AG04449 (cell line): ENCODE measurements at places on chromosomes 5 and 9.

DNA sequence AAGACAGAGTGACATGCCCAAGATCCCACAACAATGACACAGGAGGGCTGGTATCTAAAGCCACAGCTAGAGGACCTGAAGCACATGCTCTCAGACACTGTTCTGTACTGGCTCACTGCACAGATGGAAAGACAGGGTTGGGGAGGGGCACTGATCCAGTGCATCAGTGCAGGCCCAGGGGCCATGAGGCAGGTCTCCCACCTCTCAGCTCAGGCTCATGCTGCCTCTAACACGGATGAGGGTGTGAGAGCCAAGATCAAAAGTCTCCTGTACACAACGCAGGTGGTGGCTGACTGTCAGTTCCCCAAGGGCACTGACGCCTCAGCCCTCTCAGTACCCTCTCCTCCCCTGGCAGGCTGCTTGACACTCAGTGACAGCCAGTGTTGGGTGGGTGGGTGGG, 10.9 kb downstream of the RAPGEF1 start:
- no peak for DNase-seq

DNA sequence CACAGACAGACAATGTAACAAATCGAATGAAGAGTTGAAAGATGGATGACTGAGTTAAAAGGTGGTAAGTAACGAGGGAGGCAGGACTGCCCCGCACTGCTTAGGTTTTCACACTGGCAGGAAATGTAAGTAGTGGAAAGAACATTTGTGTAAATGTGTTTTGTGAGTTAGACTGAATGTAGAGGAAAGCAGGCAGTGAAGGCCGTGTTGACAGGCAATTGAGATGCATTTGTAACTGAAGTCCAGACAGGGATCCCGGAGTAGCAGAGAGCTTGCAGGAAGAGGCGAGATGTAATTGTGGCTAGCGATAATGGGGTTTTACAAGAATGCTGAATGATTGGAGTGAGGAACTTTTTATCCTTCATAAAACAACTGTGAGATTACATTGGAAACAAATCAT, 20.0 kb upstream of the SH3PXD2B start:
- DNase-seq, result no peak

- no peak for DNase-seq
Measured at GRCh38 chr5:6246820-6247437, 131.4 kb downstream of the MED10 start.

DNA sequence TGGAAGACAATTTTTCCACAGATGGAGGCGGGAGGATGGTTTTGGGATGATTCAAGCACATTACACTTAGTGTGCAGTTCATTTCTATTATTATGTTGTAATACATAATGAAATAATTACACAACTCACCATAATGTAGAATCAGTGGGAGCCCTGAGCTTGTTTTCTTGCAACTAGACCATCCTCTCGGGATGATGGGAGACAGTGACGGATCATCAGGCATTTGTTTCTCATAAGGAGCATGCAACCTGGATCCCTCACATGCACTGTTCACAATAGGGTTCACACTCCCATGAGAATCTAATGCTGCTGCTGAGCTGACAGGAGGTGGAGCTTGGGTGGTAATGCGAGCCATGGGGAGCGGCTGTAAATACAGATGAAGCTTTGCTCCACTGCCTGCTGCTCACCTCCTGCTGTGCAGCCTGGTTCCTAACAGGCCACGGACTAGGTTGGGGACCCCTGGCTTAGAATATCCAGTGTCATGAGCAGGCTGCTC, 1.6 kb downstream of the STKLD1 start:
- no peak for DNase-seq

DNA sequence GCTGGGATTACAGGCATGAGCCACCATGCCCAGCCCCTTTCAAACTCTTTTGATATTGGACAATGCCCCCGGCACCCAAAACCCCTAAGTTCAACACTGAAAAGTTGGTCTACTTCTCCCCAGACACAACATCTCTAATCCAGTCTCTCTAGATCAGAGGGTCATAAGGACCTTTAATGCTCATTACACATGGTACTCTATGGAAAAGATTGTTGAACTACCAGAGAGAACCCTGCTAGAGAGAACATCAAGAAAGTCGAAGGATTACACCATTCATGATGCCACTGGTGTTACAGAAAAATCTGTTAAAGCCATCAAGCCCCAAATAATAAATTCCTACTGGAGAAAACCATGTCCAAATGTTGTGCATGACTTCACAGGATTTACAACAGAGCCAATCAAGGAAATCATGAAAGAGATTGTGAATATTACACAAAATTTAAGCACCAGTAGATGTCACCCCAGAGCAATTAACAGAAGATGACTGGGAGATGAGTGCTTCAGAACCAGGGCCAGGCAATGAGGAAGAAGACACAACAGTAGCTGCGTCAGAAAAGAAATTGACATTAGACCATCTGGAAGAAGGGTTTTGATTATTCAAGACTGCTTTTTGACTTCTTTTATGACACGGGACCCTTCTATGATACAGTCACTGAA, 28.3 kb upstream of the NIPAL4 start:
- peak; percentile 16 for DNase-seq

- DNase-seq, result no peak
Measured at GRCh38 chr9:94882966-94883641, 156.6 kb downstream of the AOPEP start.
